ENCODE measurements at places on chromosomes 7 and 10.

DNA sequence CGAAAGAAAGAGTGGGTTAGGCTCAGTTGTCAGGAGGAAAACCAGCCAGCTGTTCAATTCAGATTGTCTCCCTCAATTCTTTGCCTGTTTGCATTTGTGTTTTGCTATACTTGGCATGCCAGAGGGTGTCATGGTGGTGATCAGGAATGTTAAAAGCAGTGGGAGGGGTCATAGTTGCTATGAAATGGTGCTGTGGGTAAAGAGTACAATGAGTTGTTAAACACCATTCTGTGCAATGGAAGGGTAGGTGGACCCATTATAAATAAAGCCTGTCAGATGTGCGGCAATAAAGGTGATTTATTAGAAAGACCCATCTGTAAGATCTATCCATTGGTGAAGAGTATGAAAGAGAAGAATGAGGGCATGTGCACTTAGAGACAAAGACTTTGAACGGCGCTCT lies 82.2 kb downstream of the MRPL32 start:
- no peak for DNase-seq

- DNase-seq: no peak
Measured at GRCh38 chr7:3159445-3159844, 115.8 kb upstream of the CARD11 start.

DNA sequence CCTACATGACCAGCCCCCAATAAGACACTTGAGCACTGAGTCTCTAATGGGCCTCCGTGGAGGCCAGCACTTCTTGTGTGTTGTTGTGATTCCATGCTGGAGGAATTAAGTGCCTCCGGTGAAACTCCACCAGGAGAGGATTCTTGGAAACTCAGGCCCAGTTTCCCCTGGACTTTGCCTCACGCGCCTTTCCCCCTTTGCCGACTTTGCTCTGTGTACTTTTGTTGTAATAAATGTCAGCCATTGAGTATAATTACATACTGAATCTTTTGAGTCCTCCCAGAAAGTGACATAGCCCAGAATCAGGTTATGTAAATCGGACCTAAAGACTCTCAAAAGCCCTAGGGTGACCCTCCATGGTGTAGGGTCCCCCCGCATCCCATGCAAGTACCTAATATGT lies 82.4 kb downstream of the DLG5 start:
- no peak for DNase-seq

GRCh38 chr10:131013281-131013912 lies 298.1 kb downstream of the TCERG1L start:
- no peak for DNase-seq

GRCh38 chr10:72709041-72709440 lies 17.1 kb downstream of the MCU start:
- no peak for DNase-seq

DNA sequence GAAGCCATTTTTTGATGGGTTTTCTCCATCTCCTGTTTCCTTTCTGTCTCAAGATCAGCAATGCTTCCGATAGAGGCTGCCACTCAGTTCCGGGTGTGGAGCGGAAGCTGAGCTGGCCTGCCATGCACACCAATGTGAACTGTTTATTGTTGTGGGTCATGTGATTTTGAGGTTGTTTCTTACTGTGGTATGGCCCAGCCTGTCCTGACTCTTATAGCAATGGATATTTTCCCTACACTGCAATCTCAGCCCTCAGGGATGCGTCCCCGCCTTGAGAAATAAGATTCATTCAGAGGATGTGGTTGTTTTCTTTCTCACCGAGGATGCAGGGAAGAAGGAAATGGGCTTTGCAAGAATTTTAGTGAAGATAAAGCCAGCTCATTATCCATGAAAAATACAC lies 134.7 kb downstream of the PFKFB3 start:
- no peak for DNase-seq

DNA sequence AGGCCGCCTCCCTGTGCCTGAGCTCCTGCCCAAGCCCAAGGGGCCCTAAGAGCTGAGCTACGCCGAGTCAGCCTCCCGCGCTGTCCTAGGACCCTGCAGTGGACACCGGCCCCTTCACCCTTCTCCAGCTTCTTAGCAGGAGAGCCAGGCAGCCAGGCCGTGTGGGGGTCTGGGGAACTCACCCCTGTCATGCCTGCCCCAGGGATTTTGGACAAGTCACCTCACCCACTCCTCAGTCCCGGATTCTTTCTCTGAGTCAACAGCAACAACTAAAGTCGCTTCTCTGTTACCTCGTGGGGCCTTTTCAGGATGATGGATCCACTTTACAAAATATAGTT lies 79.3 kb downstream of the MKI67 start:
- no peak for DNase-seq

GRCh38 chr10:108204528-108205305 lies 1040.2 kb upstream of the SORCS1 start:
- DNase-seq: no peak

- no peak for DNase-seq
Measured at GRCh38 chr10:24462889-24463552, 254.1 kb downstream of the KIAA1217 start.

DNA sequence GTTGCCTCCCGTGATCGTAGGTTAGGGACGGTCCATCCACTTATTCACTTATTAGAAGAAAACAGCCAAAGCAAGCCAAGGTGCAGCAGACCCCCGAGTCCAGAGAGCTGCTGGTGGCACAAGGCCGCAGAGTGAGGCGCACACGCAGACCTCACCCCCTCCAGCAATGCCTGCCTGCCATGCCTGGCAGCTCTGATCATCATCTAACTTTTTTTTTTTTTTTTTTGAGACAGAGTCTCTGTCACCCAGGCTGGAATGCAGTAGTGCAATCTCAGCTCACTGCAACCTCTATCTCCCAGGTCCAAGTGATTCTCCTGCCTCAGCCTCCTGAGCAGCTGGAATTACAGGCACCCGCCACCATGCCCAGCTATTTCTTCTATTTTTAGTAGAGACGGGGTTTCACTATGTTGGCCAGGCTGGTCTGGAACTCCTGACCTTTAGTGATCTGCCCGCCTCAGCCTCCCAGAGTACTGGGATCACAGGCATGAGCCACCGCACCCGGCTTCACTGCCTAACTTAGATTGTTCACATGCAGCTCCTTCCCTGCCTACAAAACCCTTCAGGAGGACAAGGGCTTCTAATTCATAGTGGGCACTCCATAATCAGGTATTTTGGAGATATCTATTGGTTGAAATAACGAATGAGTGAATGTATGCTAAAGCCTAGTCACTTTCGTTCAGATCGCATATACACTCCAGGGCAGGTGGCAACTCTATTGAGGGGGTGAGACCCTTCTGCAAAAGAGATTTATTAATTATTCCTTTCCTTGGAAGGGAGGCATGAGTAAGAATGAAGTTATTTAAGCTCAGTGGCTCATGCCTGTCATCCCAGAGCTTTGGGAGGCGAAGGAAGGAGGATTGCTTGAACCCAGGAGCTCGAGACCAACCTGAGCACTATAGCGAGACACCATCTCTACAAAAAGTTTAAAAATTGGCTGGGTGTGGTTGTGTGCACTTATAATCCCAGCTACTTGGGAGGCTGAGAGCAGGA lies 15.9 kb downstream of the TRIM56 start:
- no peak for DNase-seq

GRCh38 chr7:29236649-29237048 lies 42.1 kb downstream of the CHN2 start:
- DNase-seq: no peak

- no peak for DNase-seq
Measured at GRCh38 chr10:91601212-91601611, 31.7 kb downstream of the PPP1R3C start.

DNA sequence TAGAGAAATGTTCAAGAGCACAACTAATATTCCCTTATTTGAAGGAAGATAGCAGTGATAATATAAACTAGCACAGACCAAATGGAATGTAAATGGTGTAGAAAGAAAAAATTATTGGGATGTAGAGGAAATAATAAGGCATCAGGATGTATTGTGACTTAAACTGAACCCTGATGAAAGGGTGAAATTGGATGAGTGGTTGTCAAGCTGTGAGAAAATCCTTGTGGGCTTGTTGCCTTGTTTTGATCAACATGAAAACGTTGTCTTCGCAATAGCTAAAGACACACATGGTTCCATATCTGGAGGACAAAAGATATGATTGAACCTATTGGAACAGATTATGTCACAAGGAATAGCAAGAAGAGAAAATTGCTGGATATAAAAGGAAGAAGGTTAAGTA lies 40.3 kb upstream of the CNTNAP2 start:
- DNase-seq: no peak

DNA sequence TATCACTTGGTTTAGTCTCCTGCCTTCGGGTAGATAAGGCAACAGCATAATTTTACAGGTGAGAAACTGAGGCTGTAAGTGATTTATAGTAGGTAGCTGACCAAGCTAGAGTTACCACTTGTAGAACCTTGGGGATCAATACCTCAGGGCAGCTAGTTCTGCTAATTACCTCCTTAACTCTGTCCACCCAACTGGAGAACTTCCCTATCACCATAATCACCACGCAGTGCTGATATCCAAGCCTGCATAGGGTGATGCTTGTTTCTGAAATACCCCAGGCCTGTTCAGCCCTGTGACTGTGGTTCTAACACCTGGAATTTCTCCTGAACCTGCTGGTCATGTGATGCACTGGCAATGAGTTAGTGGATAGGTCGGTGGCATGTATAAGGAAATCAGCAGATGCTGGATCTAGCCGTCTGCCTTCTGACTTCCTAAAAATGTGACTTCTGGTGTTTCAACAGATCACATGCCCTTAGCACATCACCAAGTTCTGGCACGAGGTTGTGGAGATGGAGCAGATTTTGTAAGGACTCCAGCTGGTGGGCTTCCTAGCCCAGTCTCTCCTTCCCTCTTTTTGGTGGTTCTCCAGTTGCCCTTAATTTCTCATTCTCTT lies 15.3 kb downstream of the PLAU start:
- DNase-seq: no peak

- no peak for DNase-seq
Measured at GRCh38 chr7:130396109-130396508, 15.8 kb downstream of the CPA1 start.

- DNase-seq: no peak
Measured at GRCh38 chr7:151020231-151020630, 4.1 kb downstream of the ATG9B start.

DNA sequence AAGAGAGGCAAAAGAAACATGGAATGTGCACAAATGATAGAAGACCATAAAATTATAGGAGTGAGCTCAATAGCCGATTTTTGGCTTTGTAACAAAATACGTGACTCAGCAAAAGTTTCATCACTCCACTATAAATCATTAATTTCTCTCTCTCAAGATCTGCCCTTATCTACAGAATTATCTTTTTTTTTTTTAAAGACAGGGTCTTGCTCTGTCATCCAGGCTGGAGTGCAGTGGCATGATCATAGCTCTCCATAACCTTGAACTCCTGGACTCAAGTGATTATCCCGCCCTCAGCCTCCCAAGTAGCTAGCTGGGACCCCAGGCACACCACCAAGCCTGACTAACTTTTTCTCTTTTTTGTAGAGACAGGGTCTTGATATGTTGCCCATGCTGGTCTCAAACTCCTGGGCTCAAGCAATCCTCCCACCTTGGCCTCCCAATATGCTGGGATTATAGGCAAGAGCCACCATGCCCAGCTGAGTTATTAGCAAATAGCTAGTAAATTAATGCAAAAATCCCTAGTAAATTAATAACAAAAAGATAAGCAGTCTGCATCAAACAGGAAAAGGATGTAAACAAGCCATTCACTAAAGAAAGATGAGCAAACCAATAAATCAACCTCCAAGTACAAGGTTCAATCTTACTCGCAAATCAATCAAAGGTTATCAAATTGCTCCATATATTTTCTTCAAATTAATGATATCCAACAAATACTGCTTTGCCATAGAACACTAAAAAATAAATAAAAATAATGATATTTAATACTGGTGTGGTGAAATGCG lies 450.7 kb downstream of the PARD3 start:
- DNase-seq: no peak

DNA sequence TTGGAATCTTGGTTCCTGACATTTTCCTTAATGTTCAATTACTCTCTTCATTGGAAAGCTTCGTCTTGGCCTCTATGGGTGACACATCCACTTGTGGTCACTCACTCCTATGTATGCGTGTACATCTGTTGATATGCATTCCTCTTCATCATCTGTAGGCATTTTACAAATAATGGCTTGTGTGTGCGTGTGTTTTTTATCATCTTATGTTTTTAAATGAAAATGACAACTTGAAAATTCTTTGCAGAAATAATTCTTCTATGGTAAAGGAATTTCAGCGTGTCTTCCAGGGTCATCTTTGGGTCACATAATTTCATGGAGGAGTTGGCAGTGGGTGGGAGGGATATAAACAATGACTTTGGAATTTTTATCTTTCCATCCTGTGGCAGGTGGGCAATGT lies 925.1 kb downstream of the LRMDA start:
- DNase-seq: no peak

DNA sequence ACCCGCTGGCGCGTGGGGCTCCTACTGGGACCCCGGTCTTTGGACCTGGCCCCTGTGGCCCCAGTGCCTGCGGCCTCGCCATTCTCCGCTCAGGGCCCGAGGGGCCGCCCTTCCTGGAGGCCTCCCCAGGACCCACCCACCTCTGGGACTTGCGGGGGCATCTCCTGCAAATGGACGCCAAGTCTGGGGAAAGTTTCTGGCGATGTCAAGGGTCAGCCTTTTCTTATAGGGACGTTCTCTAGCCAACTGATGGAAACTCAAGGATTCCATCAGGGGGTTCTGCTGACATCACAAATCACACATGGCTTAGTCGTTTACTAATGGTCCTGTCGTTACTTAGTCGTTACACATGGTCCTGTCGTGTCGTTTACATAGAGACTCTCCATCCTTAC lies 57.7 kb upstream of the RHOBTB1 start:
- no peak for DNase-seq

- DNase-seq: no peak
Measured at GRCh38 chr7:51029701-51030191, 247.1 kb upstream of the GRB10 start.

- no peak for DNase-seq
Measured at GRCh38 chr10:22779331-22780019, 65.1 kb upstream of the PIP4K2A start.

GRCh38 chr7:89336121-89336520 lies 540.6 kb upstream of the TEX47 start:
- no peak for DNase-seq

GRCh38 chr7:27254625-27255024 lies 12.0 kb downstream of the EVX1 start:
- no peak for DNase-seq

DNA sequence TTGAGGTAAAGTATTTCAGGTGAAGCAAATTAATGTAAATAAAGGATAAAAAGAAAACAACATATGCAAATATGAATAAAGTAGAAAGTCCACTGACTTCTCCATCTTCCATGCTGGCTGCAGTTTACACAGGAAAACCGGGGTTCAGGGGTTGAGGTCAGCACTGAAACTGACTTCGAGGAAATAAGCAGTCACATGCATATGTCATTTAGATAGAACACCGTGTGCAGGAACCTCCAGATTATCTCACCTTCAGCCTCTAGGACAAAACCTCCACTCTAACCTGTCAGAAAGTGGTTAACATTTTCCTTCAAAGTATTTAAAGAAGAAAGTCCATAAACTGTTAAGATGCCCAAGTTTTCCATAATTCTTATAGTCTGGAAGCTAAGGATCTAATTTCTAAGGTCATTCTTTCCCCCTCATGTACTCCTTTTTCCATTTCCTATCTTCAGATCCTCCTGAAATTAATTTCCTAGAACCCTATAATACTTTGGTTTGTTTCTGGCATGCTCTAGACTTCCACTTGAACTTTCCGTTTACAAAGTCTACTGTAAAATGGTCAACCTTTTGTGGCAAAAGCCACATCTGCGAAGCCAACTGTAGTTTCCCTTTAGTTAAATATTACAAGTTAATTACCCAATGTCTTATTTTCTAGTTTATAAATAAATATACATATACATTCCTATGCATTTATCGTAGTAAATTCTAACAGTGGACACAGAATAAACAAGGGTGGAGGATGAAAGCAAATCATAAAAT lies 173.3 kb downstream of the RAPGEF5 start:
- no peak for DNase-seq

- no peak for DNase-seq
Measured at GRCh38 chr10:16360001-16360400, 76.8 kb upstream of the PTER start.
